ENCODE measurements at places on chromosomes 2 and 18.
A peak's percentile ranks its signal among the peaks of the same experiment; 100 is the strongest.

DNA sequence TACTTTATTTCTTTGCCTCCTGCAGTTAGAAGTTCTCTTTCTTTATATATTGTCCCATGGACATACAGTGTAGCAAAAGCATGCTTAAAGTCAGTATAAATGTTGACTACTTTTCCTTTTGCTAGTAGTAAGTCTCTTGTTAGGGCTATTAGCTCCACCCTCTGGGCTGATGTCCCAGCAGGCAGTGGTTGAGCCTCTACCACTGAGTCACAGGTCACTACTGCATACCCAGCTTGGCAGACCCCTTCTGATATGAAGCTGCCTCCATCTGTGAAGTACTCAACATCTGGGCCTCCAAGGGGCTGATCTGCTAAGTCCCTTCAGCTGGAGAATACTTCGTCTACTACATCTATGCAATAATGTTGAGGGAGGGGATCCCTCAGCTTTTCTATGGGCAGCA lies 61.0 kb upstream of the SLC35G4 start:
- no peak for DNase-seq

DNA sequence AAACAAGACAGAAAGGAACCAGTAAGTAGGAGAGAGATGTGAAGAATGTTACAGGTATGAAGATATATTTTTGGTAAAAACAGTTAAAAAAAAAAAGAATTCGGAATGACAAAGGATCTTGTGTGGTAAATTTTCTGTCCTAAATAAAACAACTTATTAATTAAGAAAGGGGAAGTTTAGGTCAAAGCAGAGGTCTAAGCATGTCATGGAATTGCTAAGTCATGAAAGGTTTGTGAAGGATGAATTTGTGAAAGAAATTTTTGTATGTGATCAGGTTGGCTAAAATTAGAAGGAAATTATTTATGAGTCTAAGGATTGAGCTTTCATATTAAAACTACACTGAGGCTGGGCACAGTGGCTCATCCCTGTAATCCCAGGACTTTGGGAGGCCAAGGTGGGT lies 11.1 kb upstream of the ALPG start:
- DNase-seq: no peak

DNA sequence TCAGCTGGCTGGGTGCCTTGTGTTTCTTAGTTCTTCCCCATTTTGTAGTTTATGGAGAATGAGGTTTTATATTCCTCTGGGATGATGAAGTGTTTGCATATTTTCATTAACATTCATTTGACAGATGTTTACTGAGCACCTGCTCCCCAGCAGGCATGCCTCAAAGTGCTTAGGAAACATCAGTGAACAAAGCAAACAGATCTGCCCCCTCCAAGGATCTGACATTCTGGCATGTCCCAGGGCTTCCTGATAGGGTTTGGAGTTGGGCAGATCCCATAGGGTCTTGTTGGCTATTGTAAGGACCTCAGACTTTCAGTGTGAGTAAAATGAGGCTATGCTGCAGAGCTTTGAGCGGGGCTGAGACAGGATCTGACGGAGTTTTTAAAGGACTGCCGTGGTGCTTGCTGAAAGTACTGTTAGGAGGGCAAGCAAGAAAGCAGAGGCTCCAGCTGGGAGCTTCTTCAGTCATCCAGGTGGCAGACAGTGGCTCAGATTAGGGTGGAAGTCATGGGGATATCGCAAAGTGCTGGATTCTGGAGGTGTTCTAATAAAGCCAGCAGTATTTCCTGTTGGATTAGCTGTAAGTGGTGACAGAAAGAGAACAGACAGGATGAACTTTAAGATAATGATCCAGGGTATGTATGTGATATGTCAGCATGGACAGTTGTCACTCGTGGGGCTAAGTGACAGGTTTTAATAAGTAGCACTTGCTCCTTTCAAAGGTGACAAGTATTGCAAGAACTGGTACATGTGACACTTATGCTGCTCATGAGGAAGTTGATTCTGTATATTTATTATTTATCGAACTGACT lies 11.3 kb upstream of the IAH1 start:
- no peak for DNase-seq

DNA sequence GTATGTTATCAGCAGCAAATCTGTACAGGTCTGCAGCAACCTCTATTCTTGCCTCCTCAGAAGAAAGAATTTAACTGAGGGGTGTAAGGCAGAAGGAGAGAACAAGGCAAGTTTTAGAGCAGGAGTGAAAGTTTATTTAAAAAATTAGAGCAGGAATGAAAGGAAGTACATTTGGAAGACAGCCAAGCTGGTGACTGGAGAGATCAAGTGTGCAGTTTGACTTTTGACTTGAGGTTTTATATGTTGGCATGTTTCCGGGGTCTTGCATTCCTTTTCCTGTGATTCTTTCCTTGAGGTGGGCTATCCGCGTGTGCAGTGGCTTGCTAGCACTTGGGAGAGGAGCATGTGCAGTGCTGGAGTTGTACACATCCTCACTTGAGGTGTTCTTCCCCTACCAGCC lies 16.5 kb upstream of the CERS6 start:
- no peak for DNase-seq

DNA sequence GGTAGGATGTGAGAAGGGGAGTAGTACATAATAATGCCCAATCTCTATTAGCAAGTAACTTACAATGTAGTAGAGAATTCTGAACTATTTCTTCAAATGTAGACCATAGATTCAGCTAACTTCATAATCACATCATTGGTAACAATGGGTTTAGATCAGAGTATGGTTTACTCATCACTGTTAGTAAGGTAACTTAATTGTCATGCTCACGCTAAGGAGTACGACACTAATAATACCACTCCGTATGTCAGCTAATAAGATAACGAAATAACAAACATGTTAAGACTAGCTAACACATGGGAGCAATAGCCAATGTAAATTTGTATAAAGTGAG lies 56.4 kb upstream of the CCDC141 start:
- no peak for DNase-seq

- DNase-seq: no peak
These were observed 8.4 kb downstream of the GPC1 start for GRCh38 chr2:240443891-240444301.

DNA sequence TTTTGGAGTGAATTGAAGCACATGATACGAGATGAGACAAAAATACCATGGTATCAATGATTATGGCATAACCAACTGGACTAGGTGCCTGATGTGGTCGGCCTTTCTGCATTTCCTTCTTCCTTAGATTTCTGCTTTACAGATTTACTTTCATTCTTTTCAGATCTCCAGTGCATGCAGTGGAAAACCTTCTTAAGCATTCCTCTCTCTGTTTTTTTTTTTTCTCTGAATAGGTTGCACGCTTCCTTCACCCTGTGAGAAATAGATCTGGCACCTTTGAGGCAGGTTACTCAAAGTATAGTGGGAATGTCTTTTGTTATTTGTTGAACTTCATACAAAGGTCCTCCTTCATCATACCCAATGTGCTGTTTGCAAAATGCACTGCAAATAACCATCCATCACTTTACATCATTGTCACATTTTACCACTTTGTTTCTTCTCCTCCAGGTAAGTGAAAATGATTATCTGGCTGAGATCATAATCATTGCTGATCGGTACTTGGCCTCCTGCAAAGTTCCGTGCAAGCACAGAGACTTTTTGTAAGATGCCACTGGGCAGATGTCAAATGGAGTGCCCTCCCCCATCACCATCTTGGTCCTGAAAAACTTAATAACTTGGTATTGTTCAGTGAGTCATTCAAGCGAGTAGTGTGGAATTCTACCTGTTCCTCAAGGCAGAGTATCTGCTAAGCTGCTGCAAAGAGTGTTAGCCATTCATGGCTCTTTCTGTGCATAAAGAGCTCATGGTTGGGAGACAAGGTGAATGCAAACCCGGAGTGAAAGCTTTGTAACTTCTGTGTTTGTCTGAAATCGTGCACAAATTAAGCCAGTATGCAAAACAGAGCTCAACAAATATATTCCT lies 30.0 kb upstream of the KLHL14 start:
- DNase-seq: no peak

GRCh38 chr2:45477546-45477945 lies 133.5 kb downstream of the SRBD1 start:
- no peak for DNase-seq

DNA sequence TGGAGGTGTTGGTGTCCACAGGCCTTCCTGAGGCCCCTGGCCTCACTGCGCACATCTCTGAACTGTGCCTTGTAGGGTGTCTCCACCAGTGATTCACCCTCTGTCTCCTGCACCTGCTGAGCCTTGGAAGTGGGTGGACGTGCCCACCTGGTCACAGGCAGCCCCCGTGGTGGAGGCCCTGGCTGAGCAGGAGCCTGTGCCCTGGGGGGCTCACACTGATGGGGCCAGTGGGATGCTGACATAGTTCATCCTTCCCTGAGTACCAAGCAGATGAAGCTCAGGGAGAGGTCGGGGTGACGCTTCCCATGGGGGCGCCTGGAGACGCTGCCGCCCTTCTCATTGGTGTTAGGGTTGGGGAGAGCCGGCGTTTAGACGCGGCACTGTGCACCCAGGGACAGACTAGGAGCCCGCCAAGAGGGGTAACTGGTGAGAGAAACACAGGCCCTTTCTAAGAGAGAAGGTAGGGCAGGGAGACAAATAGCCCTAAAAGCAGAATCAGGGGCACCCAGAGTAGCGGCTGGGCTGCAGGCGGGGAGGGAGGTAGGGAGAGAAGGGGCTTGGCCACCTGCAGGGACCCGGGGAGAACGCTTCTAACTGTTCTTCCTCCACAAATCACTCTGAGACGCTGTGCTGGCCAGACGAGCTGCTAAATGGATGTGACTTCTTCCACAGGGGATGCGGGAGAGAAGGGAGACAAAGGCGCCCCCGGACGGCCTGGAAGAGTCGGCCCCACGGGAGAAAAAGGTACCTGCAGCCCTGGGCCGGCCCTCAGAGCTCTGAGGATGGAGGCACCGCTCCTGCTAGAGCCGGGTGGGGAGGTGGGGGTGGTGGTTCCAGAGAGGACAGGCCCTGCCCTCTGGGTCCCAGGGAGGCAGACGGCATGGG lies 18.0 kb downstream of the COLEC11 start:
- no peak for DNase-seq

GRCh38 chr2:215861607-215862350 lies 151.6 kb downstream of the MREG start:
- DNase-seq: no peak

- DNase-seq: no peak
These were observed 147.6 kb upstream of the SMAD7 start for GRCh38 chr18:49098386-49098785.

- DNase-seq: no peak
These were observed 15.9 kb upstream of the VPS4B start for GRCh38 chr18:63438181-63438580.

DNA sequence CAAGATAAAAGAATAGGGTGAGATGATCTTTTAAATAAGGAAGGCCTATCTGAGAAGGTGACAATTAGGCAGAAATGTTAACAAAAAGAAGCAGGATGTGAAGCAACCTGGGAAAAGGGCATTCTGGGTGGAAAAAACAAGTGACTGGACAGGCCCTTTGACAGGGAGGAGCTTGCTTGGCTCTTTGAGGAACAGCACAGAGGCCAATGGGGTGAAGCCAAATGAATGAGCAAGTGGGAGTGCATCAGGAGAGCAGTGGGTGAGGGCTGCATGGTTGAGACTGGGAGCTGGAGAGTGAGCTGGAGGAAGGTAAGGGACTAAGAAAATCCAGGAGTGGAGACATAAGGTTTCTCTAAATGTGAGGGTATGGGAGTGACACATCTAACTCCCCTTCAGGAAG lies 126.9 kb downstream of the TDRD15 start:
- DNase-seq: no peak

GRCh38 chr2:25473758-25474340 lies 132.1 kb upstream of the DNMT3A start:
- no peak for DNase-seq

DNA sequence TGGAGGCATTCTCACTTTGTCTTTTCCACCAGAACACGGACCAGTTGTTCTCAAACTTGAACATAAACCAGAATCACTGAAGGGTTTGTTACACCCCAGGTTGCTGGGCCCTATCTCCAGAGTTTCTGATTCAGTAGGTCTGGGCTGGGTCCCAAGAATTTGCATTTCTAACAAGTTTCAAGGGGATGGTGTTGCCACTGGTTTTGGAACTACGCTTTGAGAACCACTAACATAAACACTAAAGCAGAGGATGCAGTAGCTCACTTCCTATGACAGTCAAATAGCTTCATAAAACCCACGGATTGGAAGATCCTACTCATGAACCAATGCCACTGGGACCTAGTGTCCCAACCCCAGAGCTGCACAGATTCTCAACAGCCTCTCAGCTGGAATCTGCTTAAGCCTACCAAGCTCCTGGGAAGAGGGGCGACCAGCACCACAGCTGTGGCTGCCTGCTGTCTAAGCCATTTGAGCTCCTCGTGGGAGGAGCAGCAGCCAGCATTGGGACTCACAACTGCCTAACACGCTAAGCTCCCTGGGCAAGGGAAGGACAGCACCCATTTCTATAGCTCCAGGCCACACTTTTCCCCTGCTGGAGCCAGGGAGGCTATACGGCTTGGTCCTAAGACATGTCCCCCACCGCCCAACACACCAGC lies 62.5 kb downstream of the C1D start:
- DNase-seq: no peak

GRCh38 chr2:98515250-98515991 lies 70.8 kb downstream of the INPP4A start:
- DNase-seq: no peak

DNA sequence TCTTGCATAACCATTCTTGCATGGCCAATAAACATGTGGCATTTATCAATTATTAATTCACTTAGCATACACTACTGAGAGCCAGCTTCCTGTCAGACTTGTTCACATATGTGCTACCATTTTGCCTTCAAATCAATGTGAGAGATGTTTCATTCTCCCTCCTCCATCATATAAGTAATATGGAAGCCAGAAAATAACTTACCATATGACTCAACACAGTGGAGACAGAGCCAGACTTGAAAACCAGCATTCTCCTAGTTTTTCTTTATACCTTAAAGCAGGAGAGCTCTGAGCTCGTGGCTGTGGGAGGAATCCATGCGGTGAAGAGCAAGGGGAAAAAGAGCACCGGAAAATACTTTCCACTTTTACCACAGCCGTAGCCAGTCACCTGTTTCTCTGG lies 215.0 kb upstream of the LRATD1 start:
- no peak for DNase-seq

DNA sequence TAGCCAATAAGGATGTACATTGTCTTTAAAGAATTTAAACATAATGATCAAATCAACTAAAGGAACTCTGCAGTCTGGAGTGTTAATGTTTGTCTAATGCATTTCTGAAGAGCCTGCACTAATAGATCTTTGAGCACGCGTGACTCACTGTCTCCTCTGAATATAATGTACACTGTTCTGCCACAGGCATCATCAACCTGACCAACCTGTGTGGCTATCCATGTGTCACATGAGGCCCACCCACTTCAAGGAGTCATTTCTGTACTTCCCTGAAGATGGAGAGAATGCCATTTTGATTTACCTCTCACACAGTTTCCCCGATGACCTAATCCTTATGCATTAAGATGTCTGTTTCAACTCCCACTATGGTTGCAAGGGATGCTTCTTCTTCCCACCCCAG lies 434.0 kb upstream of the SPHKAP start:
- no peak for DNase-seq

GRCh38 chr2:233835230-233836186 lies 18.8 kb downstream of the HJURP start:
- DNase-seq: no peak

- no peak for DNase-seq
These were observed 571.0 kb upstream of the SALL3 start for GRCh38 chr18:78408623-78409022.

GRCh38 chr2:230849633-230850357 lies 14.9 kb upstream of the ITM2C start:
- DNase-seq: peak; percentile 52

GRCh38 chr2:228767196-228767595 lies 503.9 kb downstream of the PID1 start:
- no peak for DNase-seq

All from GM19239 (cell line).